Fibroblast of skin of scalp (primary cell): ENCODE measurements at places on chromosomes 1 and 21.

DNA sequence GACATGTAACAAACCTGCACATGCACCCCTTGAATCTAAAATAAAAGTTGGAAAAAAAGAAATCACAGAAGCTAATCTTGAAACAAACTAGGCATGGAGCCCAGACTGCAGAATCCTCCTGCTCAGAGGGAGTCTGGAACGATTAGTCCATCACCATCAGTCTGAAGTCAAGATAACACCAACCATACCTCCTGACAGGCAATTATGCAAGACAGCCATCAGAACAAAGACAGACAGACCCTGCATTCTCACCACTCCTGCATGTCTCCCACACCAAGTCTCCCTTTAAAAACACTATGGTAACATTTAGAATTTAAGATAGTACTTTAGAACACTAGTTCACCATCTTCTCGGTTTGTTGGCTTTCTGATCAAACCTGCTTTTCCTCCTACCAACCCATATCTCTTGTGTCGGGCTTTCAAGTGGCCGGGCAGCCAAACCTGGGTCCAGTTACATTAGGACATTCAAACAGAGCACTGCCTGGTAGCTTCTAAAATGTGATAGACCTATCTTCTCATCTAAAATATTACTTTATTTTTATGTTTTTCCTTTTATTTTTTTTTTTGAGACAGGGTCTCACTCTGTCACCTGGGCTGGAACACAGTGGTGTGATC, 10.1 kb downstream of the YARS1 start:
- DNase-seq: no peak

- DNase-seq: peak; percentile 73
These were observed 218.7 kb downstream of the FMN2 start for GRCh38 chr1:240310226-240310925.

DNA sequence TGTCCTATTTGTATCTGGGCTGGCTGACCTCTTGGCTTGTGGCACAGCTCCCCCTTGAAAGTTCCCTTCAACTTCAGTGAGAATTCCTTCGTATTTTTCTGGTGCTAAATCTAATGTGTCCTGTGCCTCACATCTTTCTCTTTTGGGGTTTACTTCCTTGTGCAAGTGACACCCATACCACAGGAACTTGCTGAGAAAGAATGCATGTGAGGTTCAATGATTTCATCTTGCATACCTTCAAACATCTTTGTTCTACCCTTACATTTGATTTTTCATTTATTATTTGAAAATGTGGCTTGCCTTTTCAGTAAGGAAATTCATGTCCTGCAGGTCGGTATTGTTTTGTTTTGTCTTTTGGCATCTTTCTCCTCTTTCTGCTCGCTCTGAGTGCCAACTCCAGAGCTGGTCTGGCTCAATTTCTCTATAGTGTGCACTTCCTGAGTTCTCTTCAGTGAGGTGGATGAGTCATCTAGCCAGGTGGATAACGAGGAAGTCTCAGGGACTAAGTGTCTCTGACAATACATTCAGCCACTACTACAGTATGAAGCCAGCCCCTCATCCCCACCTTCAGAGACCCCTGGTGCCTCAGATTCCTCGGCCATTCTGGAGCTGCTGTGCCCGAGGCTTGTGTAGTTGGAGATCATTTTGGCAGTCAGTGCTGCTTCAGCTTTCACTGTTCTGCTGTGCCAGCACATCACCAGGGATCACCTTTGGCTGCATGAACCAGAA, 59.5 kb downstream of the RIPK4 start:
- DNase-seq: no peak

DNA sequence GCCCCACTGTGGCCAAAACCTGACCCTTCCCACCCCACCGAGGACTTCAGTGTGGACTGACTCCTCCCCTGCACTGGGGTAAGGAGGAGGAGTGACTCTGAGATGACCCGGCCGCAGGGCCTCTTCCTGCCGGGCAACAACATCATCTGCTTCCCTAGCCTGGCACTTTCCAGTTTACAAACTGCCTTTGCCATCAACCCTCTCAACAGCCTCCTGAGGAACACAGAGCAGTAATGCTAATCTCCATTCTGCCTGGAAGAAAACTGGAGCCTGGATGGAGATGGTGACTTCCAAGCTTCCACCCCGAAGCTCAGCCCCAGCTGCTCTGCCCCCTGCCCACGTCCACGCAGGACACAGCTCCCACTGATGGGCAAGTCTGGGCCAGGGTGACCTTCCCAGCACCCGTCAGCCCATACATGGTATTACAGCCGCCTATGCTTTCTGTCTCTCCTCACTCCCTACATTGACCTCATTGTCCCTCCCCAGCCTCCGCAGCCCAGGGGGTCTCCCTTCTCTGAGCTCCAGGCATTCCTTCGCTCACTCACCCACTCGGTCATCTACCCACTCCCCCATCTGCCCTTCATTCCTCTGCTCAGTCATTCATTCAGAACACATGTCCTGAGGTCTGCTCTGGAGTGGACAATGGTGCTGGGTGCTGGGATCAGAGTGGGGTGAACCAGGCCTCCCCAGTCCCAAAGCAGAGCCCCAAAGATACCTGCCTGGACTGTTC, 34.2 kb downstream of the RAP1GAP start:
- DNase-seq: no peak

GRCh38 chr1:186404454-186405051, 28.9 kb downstream of the ODR4 start:
- peak; percentile 73 for DNase-seq

DNA sequence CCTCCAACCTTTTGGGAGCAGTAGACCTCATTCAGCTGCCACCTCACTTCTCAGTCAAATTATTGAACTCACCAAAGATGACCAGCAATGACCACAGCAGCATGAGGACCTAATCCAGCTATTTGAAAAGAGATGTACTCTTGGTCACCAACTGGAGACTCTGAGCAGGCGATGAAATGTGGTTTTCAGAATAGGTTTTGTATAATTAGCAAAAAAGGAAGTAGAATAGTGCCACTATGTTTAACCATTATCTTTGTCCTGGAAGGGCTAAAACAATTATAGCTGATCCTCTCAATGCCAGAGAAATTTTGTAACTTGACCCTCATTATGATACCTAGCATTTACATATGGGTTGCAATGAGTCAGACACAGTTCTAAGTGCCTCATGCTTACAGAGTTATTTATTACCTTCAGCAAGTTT, at the start of gene FCRL2:
Gene FCRL2 (minus strand): TSS at position 162 of the 421 bp plus-strand sequence. CDS start 59 bp downstream, at position 103.
- no peak for DNase-seq

- DNase-seq: no peak
These were observed 60.5 kb downstream of the RHBG start for GRCh38 chr1:156429313-156430060.

DNA sequence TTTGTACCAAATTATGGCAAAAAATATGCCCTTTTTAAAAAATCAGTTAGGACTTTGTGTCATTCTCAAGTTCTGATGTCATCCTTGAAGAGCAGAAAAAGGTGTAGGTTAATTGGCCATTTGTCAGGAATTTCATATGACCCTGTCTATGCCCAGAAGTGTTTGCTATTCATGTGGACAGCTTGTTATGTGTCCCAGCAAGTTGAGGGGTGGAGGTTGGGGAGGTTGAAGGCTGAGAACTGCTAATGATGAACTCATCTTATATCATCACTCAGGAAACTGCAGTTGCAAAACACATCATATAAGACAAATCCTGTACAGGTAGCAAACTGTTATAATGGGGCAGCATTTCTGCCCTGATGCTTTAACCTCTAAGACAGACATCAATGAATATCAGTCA, 106.5 kb downstream of the PHTF1 start:
- no peak for DNase-seq

GRCh38 chr1:42043182-42043581, 110.0 kb upstream of the GUCA2B start:
- no peak for DNase-seq

GRCh38 chr1:84975035-84975434, 21.9 kb downstream of the MCOLN2 start:
- DNase-seq: no peak

DNA sequence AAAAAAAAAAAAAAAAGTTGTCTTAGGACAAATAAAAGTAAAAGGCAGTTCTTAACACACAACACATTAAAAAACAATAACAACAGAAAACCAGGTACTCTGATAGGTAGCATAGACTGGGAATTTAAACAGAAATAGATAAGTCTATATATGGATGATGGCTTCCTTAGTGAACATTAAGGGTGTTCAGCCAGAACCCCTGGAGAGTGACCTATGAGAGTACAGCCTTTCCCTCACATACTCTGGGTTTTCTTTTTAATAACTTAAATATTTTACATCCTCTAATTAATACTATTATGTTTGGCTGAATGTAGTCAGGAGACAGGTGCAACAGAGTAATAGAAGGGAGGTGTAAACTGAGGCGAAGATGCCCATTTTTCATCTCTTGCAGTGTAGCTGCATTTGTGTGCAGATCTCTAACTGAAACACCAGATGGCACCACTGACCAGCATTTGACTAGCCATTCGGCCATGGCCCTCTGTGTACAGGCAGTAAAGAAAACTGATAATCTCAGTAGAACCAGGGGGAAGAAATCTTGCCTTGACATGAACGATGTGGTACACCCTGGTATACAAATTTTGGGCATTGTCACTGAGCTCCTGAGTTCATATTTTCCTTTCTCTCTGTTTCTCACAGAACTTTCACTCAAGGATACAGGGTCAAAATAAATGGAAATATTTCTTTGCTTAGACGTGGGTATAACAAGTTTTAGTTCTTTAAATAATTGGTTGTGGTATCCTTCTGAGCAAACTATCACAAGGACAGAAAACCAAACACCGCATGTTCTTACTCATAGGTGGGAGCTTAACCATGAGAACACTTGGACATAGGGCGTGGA, 7.6 kb downstream of the TTF2 start:
- DNase-seq: peak; percentile 63

GRCh38 chr1:55209247-55209646, 5.9 kb downstream of the USP24 start:
- no peak for DNase-seq

DNA sequence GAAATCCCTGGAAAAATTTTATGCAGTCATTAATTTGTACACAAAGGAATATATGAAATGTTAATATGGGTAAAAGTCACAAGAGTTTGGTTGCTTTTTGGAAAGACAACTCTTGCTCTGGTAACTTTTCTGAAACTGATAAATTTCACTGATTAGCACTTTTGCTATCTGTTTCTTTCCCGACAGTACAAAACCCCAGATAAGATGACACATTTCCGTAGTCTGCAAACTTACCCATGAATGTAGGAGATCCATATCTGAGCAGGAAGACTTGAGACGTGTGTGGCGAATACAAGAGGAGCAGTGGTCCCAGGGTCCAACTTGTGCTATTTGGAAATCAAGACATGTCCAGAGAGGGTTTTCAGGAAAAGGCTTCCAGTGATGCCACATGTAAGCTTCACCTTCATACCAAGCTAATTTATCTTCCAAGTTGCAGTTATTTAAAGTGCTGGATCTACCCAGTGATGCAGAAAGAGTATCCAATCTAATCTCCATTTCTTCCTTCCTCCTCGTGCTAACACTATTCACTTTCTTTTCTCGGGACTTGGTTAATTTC, 35.9 kb upstream of the SAMSN1 start:
- DNase-seq: no peak

DNA sequence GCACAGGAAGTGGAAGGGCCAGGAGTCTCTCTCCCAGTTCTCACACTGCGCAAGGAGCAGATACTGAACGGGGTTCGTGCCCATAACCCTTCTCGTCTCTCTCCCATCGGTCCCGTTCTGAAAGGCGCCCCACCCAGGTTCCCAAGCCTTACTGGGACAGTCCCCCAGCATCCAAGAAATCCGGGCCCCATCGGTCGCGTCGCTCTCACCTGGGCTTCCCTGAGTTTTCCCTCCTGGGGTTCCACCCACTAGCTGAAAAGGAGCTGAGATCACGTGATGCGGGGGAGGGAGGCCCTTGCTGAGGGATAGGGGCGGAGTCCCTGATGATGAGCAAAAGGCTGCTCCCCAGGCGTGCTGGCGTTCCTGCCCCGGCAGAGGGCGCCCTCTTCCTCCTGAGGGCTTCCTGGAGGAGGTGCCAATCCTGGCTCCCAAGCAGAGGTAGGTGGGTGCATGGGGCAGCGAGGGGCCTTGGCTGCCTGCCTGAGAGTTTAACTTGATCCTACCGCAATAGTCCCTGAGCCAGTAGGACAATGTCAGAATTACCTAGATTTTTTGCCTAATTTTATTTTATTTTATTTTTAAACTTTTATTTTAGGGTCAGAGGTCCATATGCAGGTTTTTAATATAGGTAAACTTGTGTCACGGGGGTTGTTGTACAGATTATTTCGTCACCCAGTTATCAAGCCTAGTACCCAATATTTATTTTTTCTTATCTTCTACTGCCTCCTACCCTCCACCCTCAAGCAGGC, at the start of gene SPOCD1:
Gene SPOCD1 (minus strand): TSS at position 271 of the 749 bp plus-strand sequence. CDS start 689 bp downstream, outside the sequence.
- peak; percentile 86 for DNase-seq

DNA sequence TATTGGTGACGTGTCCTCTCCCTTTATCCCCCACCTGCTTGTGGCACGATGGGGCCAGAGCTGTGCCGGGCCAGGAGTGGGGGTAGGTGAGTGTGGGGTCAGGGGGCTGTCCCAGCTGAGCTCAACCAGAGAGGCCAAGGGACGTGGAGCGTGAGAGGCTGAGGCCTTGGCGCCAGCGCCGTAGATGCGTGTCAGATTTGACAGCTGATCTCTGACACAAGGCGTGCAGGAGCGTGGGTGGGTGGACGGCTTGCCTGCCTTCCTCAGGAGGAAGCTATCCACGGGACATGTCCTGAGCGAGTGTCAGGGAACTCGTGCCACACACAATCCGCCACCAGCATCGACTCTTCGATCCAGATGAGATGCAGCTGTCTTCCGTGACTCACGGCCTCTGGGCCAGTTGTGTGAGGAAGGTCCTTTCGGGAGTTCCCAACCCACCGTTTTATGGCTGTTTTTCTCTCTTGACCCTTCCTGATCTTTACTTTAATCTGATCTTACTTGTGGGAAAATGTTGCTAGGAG, 56.7 kb downstream of the SPSB1 start:
- DNase-seq: no peak

DNA sequence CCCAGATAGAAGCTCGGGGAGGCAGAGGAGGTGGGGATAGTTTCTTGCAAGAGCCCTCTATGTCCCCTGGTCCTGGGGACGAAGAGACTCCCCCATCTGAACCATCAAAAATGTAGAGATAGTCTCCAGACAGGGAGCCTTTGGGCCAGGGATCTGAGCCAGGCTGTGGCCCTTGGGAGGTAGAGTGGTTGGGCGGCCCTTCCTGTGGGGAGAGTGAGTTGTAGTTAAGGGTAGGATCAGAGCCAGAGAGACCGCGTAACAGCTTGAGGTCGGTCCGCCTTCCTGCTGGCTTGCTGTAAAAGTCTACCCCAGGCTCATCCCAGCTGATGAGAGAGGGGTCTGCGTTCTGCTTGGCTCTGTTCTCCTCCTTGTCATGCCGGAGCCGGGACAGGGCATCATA, 25.3 kb downstream of the PIK3C2B start:
- no peak for DNase-seq

DNA sequence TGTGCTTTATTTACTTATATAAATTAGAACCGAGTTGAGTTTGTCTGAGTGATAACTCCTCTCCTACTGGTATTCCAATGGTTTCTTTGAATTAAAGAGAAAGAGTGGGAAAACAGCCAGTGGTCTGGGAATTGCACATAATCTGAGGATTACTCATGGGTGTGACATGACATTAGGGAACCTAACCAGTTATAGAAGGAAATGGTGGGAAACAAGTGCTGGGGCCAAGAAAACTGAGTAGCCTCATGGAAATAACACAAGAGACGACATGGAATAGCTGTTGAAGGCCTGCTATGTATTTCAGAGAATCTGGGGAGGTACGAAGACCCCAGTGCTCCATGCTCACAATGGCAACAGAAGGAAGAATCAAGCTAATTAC, 41.8 kb upstream of the LRRC52 start:
- DNase-seq: peak; percentile 43
